ENCODE measurements at places on chromosomes 12 and 14. TPM values are rescaled to one million over a fixed set of nuclear protein-coding genes. Genes with fewer than 3 reads are reported as not detected.

GRCh38 chr12:130504110-130504839, 166.6 kb downstream of the PIWIL1 start:
- H3K36me3 ChIP-seq, result no peaks in the 10 kb centered on the region
- no peak overlapping the region for H3K27ac ChIP-seq
- no peak for DNase-seq
- no peaks in the 10 kb centered on the region for H3K4me1 ChIP-seq

The FGF6 gene
- not detected for total RNA-seq

- no peak for DNase-seq
- no peak overlapping the region for H3K27ac ChIP-seq
- H3K4me1 ChIP-seq, result peaks cover 16% of the 10 kb centered on the region
- H3K36me3 ChIP-seq, result no peaks in the 10 kb centered on the region
- no peak overlapping the region for H3K4me3 ChIP-seq
- no peaks in the 10 kb centered on the region for H3K27me3 ChIP-seq
Measured at GRCh38 chr14:23163830-23164229, 19.6 kb downstream of the SLC7A8 start.

- H3K36me3 ChIP-seq, result no peaks in the 10 kb centered on the region
- no peak overlapping the region for H3K27ac ChIP-seq
- peak overlapping the region; percentile 49 for H3K4me3 ChIP-seq
- no peak for DNase-seq
Measured at GRCh38 chr12:98893675-98894411, 248.8 kb downstream of the APAF1 start.

GRCh38 chr12:46811185-46811584, 14.6 kb downstream of the SLC38A4 start:
- H3K27me3 ChIP-seq, result no peaks in the 10 kb centered on the region
- no peaks in the 10 kb centered on the region for H3K4me1 ChIP-seq
- H3K4me3 ChIP-seq, result no peak overlapping the region
- H3K36me3 ChIP-seq, result no peaks in the 10 kb centered on the region

The CD163L1 gene
- 2.6 TPM for total RNA-seq

DNA sequence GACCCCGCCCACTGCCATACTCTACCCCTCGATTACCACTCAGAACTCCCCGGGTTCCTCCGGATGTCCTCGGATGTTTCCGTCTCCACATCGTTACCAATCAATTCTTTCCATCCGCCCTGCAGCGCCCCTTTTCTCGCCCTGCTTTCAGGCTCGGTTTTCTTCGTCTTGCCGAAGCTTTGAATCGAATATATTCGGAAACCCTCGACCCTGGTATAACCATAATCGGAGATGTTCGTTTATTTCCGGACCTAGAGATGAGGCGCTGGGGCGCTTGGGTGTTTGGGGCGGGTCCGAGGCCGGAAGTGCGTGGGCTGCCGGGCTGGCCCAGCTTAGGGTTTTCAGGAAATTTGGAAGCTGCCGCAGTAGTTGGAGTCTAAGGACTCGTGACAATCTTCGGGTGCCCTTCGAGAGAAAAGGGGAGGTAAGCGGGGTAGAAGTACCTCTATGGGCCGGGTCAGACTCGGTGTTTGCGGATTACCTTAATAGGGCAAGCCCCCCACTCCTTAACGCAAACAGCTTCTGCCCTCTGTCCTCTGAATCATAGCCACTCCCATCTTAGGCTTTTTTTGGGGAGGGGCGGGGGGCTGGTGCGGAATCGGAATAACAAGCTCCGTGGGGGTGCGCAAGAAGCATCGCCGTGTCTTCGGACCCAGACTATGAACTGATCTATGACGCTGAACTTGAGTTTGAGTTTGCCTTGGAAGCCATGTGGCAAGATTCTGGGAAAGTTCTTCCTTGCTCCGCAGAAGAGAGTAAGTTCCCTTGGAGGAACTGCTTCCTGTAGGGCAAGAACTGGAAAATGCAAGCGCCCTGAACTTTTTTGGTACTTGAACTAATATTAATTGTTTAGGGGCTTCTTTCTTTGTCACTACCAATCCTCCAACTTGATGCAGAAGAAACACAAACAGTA, at the start of gene C14orf119:
TSS of gene C14orf119 (plus strand) at position 310 of the 913 bp plus-strand sequence. CDS start 2,154 bp downstream, outside the sequence.
- H3K4me1 ChIP-seq, result peaks cover 16% of the 10 kb centered on the region
- H3K27ac ChIP-seq, result peak within 1 kb of the TSS; percentile 97
- H3K27me3 ChIP-seq, result no peaks in the 10 kb centered on the region
- peaks cover 47% of the 10 kb centered on the region for H3K36me3 ChIP-seq
- peak; percentile 100 for DNase-seq

GRCh38 chr14:73640796-73641365, 3.9 kb upstream of the DNAL1 start:
- H3K27me3 ChIP-seq, result no peaks in the 10 kb centered on the region
- no peak overlapping the region for H3K4me3 ChIP-seq
- H3K27ac ChIP-seq, result no peak overlapping the region
- no peaks in the 10 kb centered on the region for H3K36me3 ChIP-seq
- peaks cover 13% of the 10 kb centered on the region for H3K4me1 ChIP-seq

GRCh38 chr12:14982562-14982961, 9.7 kb downstream of the PDE6H start:
- no peak for DNase-seq
- H3K36me3 ChIP-seq, result no peaks in the 10 kb centered on the region
- no peaks in the 10 kb centered on the region for H3K27me3 ChIP-seq
- H3K4me1 ChIP-seq, result no peaks in the 10 kb centered on the region

DNA sequence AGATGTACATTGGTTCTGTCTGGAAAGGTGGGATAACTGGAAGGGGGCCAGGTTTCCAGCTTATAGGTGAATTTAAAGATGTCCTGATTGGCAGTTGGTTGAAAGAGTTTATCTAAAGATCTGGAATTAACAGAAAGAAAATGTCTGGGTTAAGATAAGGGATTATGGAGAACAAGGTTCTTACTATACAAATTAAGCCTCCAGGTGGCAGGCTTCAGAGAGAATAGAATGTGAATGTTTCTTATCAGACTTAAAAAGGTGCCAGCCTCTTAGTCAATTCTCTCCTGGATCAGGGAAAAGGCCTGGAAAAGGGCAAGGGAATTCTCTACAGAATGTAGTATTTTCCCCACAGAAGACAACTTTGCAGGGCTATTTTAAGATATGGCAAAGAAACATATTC, 53.1 kb downstream of the CNTN1 start:
- H3K4me1 ChIP-seq, result no peaks in the 10 kb centered on the region
- H3K4me3 ChIP-seq, result no peak overlapping the region
- DNase-seq, result no peak
- H3K27ac ChIP-seq, result no peak overlapping the region
- H3K36me3 ChIP-seq, result no peaks in the 10 kb centered on the region

GRCh38 chr12:123389560-123390351, 5.8 kb downstream of the KMT5A start:
- peaks cover 43% of the 10 kb centered on the region for H3K36me3 ChIP-seq
- DNase-seq, result peak; percentile 54
- H3K4me1 ChIP-seq, result peaks cover 32% of the 10 kb centered on the region
- no peaks in the 10 kb centered on the region for H3K27me3 ChIP-seq
- H3K4me3 ChIP-seq, result peak overlapping the region; percentile 88

GRCh38 chr12:96260231-96260630, 66.1 kb downstream of the ELK3 start:
- no peaks in the 10 kb centered on the region for H3K27me3 ChIP-seq
- peaks cover 71% of the 10 kb centered on the region for H3K36me3 ChIP-seq
- DNase-seq, result no peak

GRCh38 chr12:13187399-13187798, 9.1 kb upstream of the EMP1 start:
- H3K4me3 ChIP-seq, result no peak overlapping the region
- H3K4me1 ChIP-seq, result peaks cover 10% of the 10 kb centered on the region
- no peak for DNase-seq
- no peaks in the 10 kb centered on the region for H3K27me3 ChIP-seq
- no peak overlapping the region for H3K27ac ChIP-seq
- no peaks in the 10 kb centered on the region for H3K36me3 ChIP-seq

- H3K4me3 ChIP-seq, result no peak overlapping the region
- peaks cover 43% of the 10 kb centered on the region for H3K4me1 ChIP-seq
- no peaks in the 10 kb centered on the region for H3K27me3 ChIP-seq
- no peak for DNase-seq
- H3K27ac ChIP-seq, result peak overlapping the region; percentile 53
- peaks cover 2% of the 10 kb centered on the region for H3K36me3 ChIP-seq
Measured at GRCh38 chr14:89399594-89400068, 17.4 kb downstream of the FOXN3 start.

The TOMM20L gene
- not detected for total RNA-seq

DNA sequence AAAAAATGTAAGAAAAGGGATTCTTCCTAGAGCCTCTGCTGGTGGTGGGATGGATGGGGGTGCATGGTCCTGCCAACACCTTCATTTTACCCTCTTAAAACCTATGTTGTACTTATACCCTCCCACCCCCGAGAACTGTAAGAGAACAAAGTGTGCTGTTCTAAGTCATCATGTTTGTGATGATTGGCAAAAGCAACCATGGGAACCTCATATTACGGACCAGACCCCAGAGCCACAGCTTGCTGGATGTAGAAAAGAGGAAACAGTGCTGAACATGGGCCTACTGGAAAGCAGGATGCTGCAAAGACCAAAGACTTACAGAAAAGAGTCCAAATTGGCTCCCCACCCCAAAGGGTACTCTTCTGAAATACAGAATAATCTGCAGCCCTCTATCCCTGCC, 311.2 kb downstream of the DUSP6 start:
- DNase-seq, result no peak
- H3K27ac ChIP-seq, result no peak overlapping the region
- no peaks in the 10 kb centered on the region for H3K27me3 ChIP-seq
- no peak overlapping the region for H3K4me3 ChIP-seq

GRCh38 chr12:89073027-89073398, 279.3 kb downstream of the DUSP6 start:
- H3K27me3 ChIP-seq, result no peaks in the 10 kb centered on the region
- no peak overlapping the region for H3K4me3 ChIP-seq
- DNase-seq, result no peak
- no peak overlapping the region for H3K27ac ChIP-seq

DNA sequence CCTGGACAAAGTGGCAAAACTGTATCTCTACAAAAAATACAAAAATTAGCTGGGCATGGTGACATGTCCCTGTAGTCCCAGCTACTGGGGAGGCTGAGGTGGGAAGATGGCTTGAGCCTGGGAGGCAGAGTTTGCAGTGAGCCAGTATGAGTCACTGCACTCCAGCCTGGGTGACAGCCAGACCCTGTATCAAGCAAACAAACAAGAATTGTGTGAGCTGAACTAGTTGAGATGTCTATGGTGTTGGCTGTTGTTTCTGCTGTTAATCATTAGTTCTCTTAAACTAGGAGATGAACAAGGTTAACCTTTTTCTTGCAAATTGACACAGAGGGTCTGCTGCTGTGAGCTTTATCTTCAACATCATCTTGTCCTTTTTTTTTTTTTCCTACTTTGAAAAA, 23.6 kb downstream of the RASSF3 start:
- DNase-seq, result peak; percentile 82
- H3K36me3 ChIP-seq, result peaks cover 13% of the 10 kb centered on the region
- no peak overlapping the region for H3K4me3 ChIP-seq
- peaks cover 53% of the 10 kb centered on the region for H3K4me1 ChIP-seq

The SLC11A2 gene
- 18.5 TPM for total RNA-seq

The KCNA5 gene
- 2.3 TPM for total RNA-seq

DNA sequence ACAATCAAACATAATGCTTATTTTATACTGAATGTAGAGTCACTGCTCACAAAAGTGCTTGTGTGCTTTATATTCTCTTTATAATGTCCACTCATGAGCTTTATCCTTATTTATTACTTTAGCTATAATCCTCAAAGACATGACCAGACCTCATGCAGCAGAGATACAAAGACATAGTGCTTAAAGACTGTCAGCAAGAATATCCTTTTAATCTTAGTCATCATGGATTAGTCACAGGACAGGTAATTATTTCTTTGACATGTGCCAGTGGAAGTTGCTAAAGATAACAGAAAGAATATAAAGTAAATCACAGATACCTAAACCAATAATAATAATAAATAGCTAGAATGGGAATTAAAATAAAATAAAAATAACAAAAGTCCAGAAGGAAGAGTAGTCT, 707.5 kb downstream of the BCL11B start:
- no peak overlapping the region for H3K27ac ChIP-seq
- no peaks in the 10 kb centered on the region for H3K27me3 ChIP-seq
- H3K4me3 ChIP-seq, result no peak overlapping the region
- H3K36me3 ChIP-seq, result no peaks in the 10 kb centered on the region
- no peaks in the 10 kb centered on the region for H3K4me1 ChIP-seq

The KRT3 gene
- total RNA-seq, result not detected

The SIRT4 gene
- total RNA-seq, result 4.7 TPM

DNA sequence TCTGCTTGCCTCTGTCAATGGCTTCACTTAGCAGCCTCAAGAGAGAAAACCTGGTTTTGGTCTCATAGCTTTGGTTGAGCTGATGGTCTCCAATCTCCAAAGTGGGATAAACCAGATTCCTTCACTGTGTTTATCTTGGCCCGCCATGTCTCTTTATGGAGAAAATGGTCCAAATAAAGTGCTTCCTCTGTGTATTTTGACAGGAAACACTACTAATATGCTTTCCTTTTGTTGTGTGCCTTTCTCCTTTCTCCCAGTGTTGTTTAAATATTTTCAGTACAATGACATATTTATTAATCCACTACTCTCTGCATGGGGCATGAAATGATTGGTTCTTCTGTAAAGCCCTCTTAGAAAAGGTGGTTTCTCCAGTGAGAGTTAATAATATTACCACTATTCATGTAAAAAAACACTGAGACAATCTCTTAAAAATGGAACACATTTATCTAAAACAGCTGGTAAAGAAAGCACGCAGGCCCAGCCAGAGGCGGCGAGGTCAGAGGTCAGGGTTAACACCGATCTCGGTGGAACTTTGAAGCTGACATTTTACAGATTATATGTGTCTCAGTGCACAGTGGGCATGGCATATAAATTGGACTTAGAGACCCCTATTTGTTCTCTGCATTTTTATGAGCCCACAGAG, 24.2 kb downstream of the TMEM30B start:
- H3K27me3 ChIP-seq, result no peaks in the 10 kb centered on the region
- no peaks in the 10 kb centered on the region for H3K4me1 ChIP-seq
- no peak for DNase-seq
- H3K4me3 ChIP-seq, result no peak overlapping the region
- H3K36me3 ChIP-seq, result no peaks in the 10 kb centered on the region

DNA sequence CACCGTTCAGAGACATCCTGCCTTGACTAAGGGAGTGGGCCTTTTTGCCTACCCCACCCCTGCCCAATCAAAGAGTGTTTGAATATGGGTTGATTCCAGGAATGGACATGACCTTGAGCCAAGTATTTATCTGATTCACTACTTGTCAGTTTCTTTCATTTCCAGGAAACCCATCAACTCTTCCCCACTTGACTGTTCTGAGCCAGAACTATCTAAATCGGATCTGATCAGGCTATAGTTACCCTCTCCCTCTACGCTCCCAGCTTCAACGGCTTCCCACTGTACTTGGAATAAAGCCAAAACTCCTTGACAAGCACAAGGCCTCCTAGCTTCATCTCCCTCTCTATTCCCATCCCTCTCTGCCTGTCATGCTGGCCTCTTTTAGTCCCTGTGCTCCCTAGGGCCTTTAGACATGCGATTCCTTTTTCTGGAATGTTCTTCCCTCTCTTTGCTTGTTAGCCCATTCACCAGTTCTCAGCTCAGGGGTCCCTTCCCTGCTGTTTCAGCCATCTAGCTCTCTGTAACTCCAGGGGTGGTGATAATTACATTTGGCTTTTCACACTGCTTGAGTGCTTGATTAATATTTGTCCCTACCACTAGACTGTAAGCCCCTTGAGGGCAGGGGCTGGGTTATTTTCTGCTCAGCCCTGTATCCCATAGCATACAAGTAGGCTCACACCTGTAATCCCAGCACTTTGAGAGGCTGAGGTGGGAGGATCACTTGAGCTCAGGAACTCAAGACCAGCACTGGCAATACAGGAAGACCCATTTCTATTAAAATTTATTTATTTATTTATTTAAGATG, 5.5 kb upstream of the ITPK1 start:
- H3K4me1 ChIP-seq, result peaks cover 8% of the 10 kb centered on the region
- DNase-seq, result no peak
- H3K36me3 ChIP-seq, result no peaks in the 10 kb centered on the region
- no peak overlapping the region for H3K4me3 ChIP-seq

Measured in heart left ventricle (tissue), 16 donors.